ENCODE measurements at places on chromosomes 7 and 10. TPM values are rescaled to one million over a fixed set of nuclear protein-coding genes. Genes with fewer than 3 reads are reported as not detected.

The LRGUK gene
- 0.49 TPM for total RNA-seq

The PPP1R3A gene
- not detected for total RNA-seq

The LCOR gene
- 39.5 TPM for total RNA-seq

The SUN3 gene
- not detected for total RNA-seq

GRCh38 chr7:28228396-28228795 is 47.8 kb upstream of the JAZF1 start:
- H3K36me3 ChIP-seq: no peaks in the 10 kb centered on the region
- no peak overlapping the region for H3K4me3 ChIP-seq
- H3K27me3 ChIP-seq: no peaks in the 10 kb centered on the region
- H3K4me1 ChIP-seq: no peaks in the 10 kb centered on the region

GRCh38 chr7:150340875-150341262 is 560 bp downstream of the RARRES2 start:
- peak overlapping the region; percentile 58 for H3K4me3 ChIP-seq
- H3K4me1 ChIP-seq: peaks cover 7% of the 10 kb centered on the region
- H3K36me3 ChIP-seq: peaks cover 4% of the 10 kb centered on the region
- DNase-seq: peak; percentile 63
- peak overlapping the region; percentile 85 for H3K27ac ChIP-seq

DNA sequence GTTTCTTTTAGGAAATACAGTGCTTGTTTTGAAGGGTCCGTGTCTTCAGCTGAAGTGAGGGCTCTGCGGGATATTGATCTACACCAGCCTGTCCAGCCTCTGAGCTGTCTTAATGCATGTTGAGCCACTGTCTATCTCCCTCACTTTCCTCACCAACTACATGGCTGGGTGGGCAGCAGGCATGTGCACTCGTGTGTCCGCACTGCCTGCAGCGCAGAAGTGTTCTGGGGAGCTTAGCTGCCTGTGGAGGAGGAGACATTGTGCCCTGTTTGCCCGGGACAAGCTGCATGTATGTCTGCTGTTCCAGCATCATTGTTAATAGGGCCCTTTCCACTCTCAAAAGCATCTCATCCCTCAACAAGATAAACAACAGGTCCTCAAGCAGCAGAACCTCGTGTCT is 133.1 kb upstream of the EEPD1 start:
- H3K4me1 ChIP-seq: no peaks in the 10 kb centered on the region
- no peak overlapping the region for H3K4me3 ChIP-seq
- H3K36me3 ChIP-seq: no peaks in the 10 kb centered on the region
- DNase-seq: no peak
- H3K27me3 ChIP-seq: no peaks in the 10 kb centered on the region

GRCh38 chr7:137254766-137255165 is 88.8 kb downstream of the PTN start:
- no peak for DNase-seq
- no peak overlapping the region for H3K4me3 ChIP-seq
- no peaks in the 10 kb centered on the region for H3K36me3 ChIP-seq
- H3K4me1 ChIP-seq: no peaks in the 10 kb centered on the region

DNA sequence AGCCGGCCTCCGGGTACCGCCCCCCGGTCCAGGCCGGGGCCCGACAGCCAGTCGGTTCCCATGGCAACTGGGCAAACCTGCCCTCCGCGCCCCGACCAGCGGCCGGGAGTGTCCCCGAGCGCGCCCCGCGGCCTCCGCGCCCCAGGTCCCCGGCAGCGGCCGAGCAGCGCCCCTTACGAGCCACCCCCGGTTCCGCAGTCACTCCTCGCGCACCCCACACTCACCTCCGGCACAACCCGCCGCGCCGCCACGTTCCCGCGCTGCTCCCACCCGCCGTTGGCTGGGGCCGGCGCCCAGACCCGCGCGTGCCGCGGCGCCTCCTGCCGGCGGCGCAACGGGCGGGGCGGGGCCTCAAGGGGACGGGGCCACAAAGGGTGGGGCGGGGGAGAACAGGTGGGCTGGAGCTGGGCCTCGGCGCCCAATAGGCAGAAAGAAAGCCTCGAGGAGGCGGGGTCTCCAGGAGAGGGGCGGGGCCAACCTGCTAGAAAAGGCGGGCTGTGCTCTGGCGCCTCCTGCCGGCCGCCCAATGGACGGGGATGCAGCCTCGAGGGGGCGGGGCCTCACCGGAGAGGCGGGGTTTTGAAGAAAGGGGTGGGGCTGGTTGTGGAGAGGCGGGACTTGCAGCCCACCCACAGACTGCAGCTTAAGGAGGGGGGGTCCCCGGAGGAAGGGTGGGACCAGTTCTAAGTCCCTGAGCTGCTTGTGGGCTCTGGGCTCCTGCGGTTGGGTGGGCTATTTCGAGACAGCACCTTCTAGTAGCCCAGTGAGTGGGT is at the start of gene RADIL:
RADIL (minus strand) TSS at position 345 of the 773 bp plus-strand sequence. CDS start 5,577 bp downstream, outside the sequence.
- peak within 1 kb of the TSS; percentile 74 for H3K27ac ChIP-seq
- H3K4me1 ChIP-seq: no peaks in the 10 kb centered on the region
- peak within 1 kb of the TSS; percentile 60 for H3K4me3 ChIP-seq
- no peaks in the 10 kb centered on the region for H3K27me3 ChIP-seq
- H3K36me3 ChIP-seq: no peaks in the 10 kb centered on the region

GRCh38 chr7:46864716-46865115 is 717.2 kb downstream of the TNS3 start:
- DNase-seq: no peak
- no peak overlapping the region for H3K27ac ChIP-seq
- no peaks in the 10 kb centered on the region for H3K27me3 ChIP-seq
- H3K4me3 ChIP-seq: no peak overlapping the region
- no peaks in the 10 kb centered on the region for H3K4me1 ChIP-seq
- no peaks in the 10 kb centered on the region for H3K36me3 ChIP-seq

DNA sequence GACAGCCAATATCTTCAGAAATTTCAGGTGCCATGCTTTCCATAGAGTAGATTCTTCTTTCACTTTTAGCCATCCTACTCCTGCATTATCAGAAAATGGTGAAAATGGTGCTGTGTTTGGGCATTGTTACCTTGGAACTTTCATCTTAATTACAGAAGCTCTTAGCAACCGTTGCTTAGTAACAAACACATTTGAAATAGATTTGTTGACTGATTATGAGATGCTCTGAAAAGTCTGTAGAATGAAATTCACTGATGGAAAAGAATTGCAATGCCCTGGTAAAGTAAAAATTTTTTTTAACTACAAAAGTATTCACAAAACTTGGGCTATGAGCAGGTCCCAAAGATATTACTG is 249.3 kb upstream of the NEBL start:
- no peak overlapping the region for H3K27ac ChIP-seq
- no peaks in the 10 kb centered on the region for H3K36me3 ChIP-seq
- no peak overlapping the region for H3K4me3 ChIP-seq
- peaks cover 4% of the 10 kb centered on the region for H3K4me1 ChIP-seq

GRCh38 chr7:26087321-26088091 is 64.5 kb upstream of the NFE2L3 start:
- H3K27me3 ChIP-seq: no peaks in the 10 kb centered on the region
- H3K36me3 ChIP-seq: no peaks in the 10 kb centered on the region
- no peaks in the 10 kb centered on the region for H3K4me1 ChIP-seq
- H3K4me3 ChIP-seq: no peak overlapping the region
- no peak for DNase-seq

GRCh38 chr10:7666253-7667023 is at the start of gene ITIH5:
Gene ITIH5 (minus strand): TSS chr10:7666966. CDS start chr10:7666892, 74 bp downstream.
- no peaks in the 10 kb centered on the region for H3K36me3 ChIP-seq
- H3K4me1 ChIP-seq: peaks cover 17% of the 10 kb centered on the region
- DNase-seq: no peak
- H3K27ac ChIP-seq: peak within 1 kb of the TSS; percentile 9
- peaks cover 28% of the 10 kb centered on the region for H3K27me3 ChIP-seq
- H3K4me3 ChIP-seq: peak within 1 kb of the TSS; percentile 61

DNA sequence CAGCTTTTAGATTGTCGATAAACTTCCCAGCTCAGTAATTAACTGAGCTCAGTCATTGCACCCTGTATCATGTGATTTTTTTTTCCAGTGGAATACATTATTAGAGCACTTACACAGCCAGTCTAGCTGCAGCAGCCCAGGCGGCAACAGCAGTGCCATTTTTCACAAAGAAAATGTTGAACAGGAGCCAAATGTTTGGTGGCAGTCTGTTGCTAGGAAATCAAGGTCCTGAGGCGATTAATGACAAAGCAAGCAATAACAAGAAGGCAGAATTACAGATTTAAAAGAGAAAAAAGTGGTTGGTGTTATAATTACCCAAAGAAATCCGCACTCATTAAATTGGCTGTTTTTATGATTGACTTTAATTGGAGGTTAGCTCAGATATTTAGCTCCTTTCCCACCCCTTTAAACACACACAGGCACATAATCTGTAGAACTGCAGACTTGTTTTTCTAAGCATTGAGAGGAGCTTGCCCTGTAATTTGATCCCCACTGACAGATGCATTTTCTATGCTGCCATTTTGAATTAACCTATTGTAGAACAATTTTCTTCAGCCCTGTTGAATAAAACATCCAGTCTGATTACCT is 267.4 kb downstream of the ADK start:
- H3K36me3 ChIP-seq: no peaks in the 10 kb centered on the region
- H3K4me1 ChIP-seq: peaks cover 8% of the 10 kb centered on the region
- no peak overlapping the region for H3K4me3 ChIP-seq

GRCh38 chr7:127035203-127035849 is 217.4 kb downstream of the GRM8 start:
- DNase-seq: no peak
- H3K27ac ChIP-seq: no peak overlapping the region
- no peak overlapping the region for H3K4me3 ChIP-seq
- H3K36me3 ChIP-seq: no peaks in the 10 kb centered on the region
- H3K27me3 ChIP-seq: no peaks in the 10 kb centered on the region
- no peaks in the 10 kb centered on the region for H3K4me1 ChIP-seq

- peak overlapping the region; percentile 44 for H3K27ac ChIP-seq
- peak overlapping the region; percentile 74 for H3K4me3 ChIP-seq
- peaks cover 11% of the 10 kb centered on the region for H3K4me1 ChIP-seq
- H3K27me3 ChIP-seq: no peaks in the 10 kb centered on the region
- H3K36me3 ChIP-seq: peaks cover 15% of the 10 kb centered on the region
- peak; percentile 70 for DNase-seq
These were observed 171.1 kb downstream of the FAM107B start for GRCh38 chr10:14603534-14604102.

GRCh38 chr10:4590807-4591206 is 235.2 kb upstream of the AKR1E2 start:
- H3K36me3 ChIP-seq: no peaks in the 10 kb centered on the region
- H3K27me3 ChIP-seq: no peaks in the 10 kb centered on the region
- no peaks in the 10 kb centered on the region for H3K4me1 ChIP-seq
- H3K4me3 ChIP-seq: no peak overlapping the region
- no peak overlapping the region for H3K27ac ChIP-seq

DNA sequence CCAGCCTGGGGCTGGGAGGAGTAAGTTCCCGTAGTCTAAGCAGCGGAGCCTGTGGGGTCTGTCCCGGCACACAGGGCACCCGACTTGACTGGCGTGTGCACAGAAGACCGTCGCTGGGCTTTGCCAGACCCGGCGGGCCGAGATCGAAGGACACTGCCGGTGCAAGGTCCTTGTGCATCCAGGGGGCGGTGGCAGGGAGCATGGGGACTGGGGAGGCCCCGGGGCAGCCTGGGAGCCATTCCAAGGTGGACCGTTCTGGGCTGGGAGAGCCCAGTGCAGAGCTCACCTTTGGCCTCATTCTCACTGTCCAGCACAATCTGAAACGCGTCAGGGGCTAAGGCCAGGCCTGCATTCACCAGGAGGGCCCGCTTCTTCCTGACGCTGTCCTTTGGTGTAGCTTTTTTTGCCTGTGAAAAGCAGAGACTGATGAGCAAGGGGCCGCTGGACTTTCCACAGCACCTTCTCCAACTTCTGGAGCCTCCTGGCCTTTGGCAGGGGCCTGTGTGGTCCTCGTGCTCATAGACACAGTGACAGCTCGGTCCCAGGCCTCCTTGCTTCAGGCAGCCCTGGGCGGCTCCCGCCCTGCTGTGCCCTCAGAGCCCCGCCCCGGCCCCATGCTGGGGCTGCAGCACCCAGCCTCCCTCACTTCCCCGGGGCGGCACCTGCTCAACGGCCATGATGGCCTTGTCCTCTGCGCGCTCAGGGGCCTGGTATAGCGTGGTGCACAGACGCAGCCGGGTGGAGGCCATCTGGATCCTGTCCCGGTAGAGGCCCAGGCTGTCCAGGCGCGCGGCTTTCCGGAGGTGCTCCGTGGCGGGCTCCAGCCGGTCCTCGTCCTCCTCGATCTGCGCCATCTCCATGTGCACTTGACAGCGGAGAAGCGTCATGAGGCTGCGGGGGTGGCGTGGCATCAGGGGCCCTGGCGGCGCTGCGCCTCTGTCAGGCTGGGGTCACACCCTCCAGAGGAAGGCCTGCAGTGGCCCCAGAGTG is 20.3 kb downstream of the CFAP46 start:
- no peaks in the 10 kb centered on the region for H3K36me3 ChIP-seq
- H3K27ac ChIP-seq: no peak overlapping the region
- H3K4me1 ChIP-seq: no peaks in the 10 kb centered on the region
- no peaks in the 10 kb centered on the region for H3K27me3 ChIP-seq
- no peak overlapping the region for H3K4me3 ChIP-seq

DNA sequence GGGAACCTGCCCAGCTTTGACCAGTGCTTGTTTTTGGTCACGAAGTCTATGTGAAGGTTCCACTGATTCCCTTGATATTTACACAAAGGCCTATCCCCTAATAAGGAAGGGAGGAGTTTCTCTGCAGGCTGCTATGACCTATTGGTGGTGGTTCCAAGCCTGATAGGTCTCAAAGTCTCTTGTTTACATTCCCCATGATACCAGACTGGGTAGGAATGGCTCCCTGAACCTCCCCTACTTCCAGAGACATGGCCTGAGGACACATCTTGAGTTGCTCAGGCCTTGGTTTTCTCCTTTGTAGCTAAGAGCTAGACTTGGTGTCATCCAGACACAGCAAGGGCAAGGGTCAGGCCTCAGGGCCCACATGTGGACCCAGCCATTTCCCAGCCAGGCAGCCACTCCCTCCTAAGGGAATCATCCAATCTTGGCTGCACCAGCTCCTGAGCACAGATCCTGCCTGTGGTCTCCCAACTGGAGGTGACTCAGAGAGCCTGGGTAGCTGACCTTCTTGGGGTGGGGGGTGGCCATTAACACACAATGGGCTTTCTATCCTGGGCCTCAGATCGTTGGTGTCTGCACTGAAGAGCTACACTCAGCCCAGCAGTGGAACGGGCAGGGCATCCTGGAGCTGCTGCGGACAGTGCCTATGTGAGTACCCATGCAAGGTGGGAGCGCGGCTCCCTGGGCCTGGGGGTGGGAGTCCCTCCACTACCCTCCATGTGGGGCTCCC is 51.0 kb upstream of the TRIM8 start:
- no peak overlapping the region for H3K27ac ChIP-seq
- peaks cover 16% of the 10 kb centered on the region for H3K4me1 ChIP-seq
- H3K4me3 ChIP-seq: no peak overlapping the region

DNA sequence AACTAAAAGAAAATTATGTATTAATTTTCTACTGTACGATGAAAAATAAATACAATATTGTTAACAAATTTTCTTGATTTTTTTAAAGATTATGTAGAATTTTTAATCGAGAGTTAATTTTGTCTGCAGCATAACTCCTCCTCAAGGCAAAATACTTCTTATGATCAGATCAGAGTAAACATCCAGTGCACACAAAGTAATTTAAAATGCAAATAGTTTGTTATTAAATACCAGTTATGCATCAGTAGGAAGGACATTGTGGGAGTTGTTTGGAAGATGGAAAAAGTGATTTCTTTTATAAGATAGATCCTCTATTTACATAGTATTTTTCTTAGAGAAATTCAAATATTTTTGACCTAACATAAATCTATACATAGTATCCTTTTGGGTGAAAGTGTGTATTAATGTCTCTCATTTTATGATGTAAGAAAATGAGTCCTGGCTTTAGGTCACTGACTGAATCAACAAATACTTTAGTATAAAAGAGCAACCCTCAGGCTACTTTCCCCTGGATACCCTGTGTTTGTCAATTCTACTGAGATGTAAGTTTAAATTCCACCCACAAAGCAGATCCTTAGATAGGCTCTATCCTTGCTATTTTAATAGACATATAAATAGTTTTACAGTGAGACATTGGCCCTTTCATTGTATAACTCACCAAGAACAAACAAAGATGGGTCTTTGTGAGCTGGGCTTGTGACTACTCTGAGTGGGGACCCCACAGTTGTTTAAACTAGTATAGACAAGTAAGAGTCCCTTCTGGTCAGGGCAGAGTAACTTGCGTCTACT is 1133.7 kb downstream of the GATA3 start:
- DNase-seq: no peak
- H3K36me3 ChIP-seq: no peaks in the 10 kb centered on the region
- H3K27ac ChIP-seq: no peak overlapping the region
- no peak overlapping the region for H3K4me3 ChIP-seq
